ENCODE measurements at places on chromosomes 13 and 19. TPM values are rescaled to one million over a fixed set of nuclear protein-coding genes. Genes with fewer than 3 reads are reported as not detected.
A peak's percentile ranks its signal among the peaks of the same experiment; 100 is the strongest.

DNA sequence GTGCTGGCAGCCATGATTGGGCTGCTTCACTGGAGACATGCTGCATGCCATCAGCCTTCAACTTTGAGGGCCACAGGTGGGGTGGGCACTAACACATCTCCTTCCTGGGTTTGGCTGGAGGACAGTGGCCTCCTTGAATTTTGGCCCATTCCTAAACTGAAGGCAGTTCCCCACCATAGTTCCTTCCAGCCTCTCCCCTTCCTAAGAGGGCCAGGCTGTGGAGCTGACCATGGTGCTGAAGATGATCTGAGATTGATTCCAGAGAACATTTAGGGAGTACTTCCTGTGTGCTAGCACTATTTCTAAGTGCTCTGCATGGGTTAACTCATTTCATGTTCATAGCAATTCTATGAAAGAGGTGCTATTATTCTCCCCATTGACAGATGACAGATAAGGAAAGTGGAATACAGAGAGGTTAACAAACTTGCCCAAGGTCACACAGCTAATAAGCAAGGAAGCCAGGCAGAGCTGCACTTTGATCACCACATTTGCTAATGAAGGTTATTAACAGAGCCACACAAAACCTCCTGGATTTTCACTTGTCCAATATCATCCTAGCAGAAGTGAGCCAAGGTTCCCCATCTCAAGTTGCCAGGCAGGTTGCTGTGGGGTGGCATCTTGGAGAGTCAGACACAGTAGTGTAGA, 175.3 kb downstream of the ZIC5 start:
- ATAC-seq: no peak

GRCh38 chr13:24648983-24649687, 31.1 kb upstream of the ATP12A start:
- no peak for ATAC-seq

- ATAC-seq: peak; percentile 99
These were observed 87.9 kb downstream of the URI1 start for GRCh38 chr19:30029721-30030510.

TMEM145 gene
- 4.2 TPM for total RNA-seq

- ATAC-seq: no peak
These were observed 1.0 kb upstream of the ETFB start for GRCh38 chr19:51367255-51367564.

DNA sequence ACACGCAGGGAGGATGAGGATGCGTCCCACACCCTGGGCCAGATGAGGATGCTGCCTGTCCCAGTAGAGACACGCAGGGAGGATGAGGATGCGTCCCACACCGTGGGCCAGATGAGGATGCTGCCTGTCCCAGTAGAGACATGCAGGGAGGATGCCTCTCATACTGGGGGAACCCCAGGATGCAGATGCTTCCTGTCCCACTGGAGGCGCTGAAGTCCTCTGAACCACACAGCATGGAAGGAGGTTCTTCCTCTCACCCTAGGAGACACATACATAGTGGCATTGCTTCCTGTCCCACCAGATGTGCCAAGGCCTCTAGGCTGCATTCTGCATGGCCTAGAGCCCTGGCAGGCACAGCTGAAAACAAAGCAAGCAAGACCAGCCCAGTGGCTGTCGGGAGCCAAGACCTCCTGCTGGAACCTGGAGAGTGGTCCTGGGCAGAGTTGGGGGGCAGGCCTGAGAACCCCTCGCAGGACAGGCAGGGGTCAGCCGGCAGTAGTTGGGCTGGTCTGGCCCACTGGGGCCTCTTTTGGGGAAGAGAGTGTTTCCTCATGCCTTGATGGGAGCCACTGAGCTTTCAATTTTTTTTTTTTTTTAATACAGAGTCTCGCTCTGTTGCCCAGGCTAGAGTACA, 4.3 kb downstream of the HPN start:
- ATAC-seq: no peak

EFNA2 gene
- total RNA-seq: not detected
